ENCODE measurements at places on chromosomes 5 and 9.

DNA sequence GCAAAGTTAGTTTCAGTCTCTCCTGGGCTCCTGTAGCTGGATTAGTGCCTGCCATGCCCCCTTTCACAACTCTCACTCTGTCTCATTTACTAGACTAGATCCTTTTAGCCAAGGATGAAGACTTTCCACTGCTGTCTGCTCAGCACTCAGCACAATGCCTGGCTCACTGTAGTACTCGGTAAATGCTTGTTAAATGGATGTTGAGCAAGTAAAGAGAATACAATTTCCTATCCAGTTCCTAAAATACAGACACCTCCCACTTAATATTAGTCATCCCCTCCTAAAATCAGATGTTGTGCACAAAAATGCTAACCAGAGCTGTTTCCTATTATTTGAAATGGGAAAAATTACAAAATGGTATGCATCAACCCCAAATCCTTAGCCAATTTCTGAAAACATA lies 195.8 kb downstream of the SREK1 start:
- DNase-seq = no peak

- no peak for DNase-seq
Measured at GRCh38 chr9:23120630-23121029, 674.0 kb downstream of the DMRTA1 start.

DNA sequence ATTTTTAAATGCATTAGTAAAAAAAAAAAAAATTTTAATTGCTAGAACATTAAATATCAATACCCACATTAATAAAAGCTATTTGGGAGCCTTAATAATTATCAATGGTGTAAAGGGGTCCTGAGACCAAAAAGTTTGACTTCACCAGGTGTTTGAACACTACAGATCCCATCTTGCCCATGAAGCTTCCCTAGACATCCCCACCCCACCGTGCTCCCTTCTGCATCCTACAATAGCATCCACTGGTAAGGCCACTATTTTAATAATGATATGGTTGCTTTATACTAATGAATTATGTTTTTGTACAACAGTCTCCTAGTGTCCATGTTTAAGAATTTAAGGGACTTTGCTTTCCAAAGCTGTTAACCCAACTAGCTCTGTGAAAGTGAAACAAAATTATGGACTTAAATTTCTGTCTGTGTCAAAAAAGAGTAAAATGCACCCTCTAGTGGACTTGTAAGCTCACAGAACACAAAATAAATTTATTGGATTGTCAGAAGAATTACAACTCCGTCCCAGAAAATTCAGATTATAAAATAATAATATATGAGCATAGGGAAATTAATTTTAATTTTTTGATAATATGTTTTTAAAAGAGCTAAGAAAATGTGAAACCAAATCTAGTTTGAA lies 76.0 kb downstream of the ARL15 start:
- DNase-seq = peak; percentile 52

- DNase-seq = no peak
Measured at GRCh38 chr5:169547508-169547907, 36.1 kb upstream of the SPDL1 start.

GRCh38 chr5:94901191-94901979 lies 282.9 kb downstream of the SLF1 start:
- DNase-seq = peak; percentile 59

GRCh38 chr9:126636983-126637798 lies 23.5 kb downstream of the LMX1B start:
- DNase-seq = no peak

GRCh38 chr9:79377339-79377855 lies 194.4 kb upstream of the TLE4 start:
- DNase-seq = no peak

- DNase-seq = no peak
Measured at GRCh38 chr5:111746791-111747190, 10.2 kb downstream of the NREP start.

- no peak for DNase-seq
Measured at GRCh38 chr9:89474939-89475338, 23.0 kb downstream of the SEMA4D start.

DNA sequence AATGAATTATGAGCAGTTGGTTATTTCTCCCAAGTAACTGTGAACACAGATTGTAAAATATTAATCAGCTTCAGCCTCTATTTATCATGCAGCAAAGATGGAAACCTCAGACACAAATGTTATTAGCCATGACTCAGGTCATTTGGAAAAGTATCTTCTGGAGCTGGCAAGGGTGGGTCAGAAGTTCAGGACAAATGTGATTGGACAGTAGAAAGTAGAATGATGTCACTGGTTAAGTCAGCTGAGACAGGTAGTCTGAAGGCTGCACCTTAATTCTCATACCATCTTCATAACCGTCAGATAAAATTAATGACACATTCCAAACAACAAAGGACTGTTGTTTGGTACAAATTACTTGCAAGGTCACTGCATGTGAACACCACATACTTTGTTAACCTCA lies 140.2 kb downstream of the EMB start:
- DNase-seq = no peak

DNA sequence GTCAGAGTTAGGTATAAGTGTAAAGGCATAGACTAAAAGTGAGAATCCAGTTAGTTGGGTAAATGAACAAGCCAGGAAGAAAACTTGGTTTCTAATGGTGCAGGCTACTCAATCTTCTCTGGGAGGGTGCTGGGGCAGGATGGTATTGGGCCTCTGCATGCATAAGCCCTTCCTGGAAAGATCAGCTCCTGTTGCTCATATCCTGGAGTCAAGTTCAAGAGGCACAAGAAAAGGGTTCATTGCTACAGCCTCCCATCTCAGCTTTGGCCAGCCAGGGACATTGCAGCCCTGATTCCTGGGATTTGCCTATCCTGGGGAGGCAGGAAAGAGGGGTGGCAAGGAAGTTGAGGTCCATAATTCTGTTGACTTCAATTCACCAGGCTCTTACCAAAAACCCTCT lies 40.7 kb upstream of the ATP6V1G1 start:
- no peak for DNase-seq

GRCh38 chr9:96638606-96639364 lies 16.3 kb downstream of the PRXL2C start:
- no peak for DNase-seq

- no peak for DNase-seq
Measured at GRCh38 chr5:168177831-168178450, 113.5 kb upstream of the WWC1 start.

DNA sequence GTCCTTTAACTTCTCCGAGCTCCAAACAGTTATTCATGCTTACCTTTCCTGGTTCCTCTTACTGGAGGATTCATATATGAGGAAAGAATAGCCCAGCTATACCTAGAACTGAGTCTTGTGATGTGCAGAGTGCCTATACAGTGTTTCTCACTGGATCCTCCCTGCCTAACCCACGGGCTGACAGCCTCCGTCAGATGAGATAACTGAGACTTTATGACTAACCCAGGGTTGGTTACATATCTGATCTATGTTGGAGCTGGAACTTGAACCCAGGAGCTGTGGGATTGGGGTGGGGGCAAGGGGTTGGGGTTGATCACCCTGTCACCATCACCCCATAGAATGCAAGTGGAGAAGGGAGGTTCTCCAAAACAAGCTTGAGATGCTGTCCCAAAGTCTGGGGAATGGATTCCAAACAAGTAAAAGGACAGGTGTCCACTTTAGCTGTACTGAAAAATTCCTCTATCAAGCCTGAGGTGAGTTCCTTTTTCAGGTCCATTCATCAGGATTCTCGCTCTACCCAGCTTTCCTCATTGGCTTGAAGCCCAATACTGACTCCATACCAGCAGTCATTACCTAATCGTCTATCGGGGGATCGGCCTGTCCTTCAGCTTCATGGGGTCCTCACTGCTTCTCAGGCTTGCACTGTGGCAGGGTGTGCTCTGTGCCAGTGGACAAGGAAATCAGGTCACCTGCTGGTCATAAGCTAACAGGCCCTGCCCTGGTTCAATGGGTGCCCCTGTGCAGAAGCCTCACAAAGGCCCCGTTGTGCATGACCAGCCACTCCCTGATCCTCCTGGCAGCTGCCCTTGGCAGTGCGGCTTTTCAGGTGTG lies 100.6 kb downstream of the ARHGAP26 start:
- no peak for DNase-seq

GRCh38 chr5:151295138-151295537 lies 8.4 kb downstream of the SLC36A3 start:
- no peak for DNase-seq

DNA sequence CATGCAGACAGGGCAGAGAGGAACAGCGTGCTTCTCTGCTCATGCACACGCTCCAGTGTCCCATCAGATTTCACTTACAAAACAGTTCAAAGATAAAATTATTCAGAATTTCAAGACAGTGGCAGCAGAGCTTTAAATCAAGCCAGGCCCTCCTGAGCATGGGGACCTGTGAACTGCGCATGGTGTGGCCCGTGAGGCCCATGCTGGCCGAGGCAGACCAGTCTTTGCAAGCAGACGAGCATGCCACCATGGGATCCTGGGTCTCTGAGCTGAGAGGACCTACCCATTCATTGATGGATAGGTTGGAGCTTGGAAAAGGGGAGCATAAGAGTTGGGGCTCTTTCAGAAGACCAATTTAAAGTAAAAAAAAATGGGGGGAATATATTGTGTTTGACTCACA lies 35.0 kb upstream of the SAP30L start:
- DNase-seq = no peak

DNA sequence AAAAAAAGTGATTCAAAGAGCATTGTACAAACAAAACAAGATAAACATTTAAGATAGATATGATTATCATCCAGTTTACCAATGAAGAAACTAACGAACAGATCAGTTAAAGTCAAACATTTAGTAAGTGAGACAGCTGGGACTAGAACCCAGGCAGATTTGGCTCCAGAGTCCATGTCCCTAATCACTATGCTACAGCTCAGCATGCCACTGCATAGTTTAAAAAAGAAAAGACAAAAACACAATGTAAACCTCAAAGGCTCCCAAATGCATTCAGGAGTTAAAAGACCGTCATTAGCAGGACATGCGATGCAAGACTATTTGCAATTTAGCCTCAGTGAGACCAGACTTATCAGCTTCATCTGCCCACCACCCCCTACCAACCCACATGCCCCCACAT lies 36.8 kb downstream of the DENND1A start:
- DNase-seq = no peak

DNA sequence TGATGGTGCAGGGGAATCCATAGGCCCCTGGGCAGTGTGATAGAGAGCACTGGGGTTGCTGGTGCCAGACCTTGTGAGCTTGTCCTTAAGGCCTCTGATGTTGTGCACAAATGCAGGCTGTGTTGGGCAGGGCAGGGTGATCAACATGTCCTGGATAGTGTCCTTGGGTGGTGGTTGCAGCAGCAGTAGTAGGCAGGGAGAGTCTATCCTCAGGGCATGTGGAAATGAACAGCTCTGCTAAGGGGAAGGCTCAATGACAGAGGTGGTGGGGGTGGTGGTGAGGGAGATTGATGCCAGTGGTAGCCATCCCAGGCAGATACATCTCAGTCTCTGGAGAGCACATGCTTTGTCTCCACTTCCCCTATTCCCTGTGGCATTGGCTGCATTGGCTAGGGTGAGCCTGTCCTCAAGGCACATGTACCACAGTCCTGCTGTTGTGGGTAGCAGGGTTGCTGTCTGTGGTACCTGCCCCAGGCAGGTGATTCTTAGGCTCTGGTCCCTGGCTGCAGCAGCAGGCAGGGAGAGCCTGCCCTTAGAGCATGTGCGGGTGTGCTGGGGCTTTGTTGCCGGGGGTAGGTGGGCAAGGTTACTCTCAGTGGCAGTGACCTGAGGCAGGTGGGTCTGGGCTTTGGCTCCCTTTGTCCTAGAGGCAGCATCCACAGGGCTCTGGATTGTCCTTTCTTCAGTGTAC lies 111.1 kb downstream of the WDR70 start:
- DNase-seq = no peak

DNA sequence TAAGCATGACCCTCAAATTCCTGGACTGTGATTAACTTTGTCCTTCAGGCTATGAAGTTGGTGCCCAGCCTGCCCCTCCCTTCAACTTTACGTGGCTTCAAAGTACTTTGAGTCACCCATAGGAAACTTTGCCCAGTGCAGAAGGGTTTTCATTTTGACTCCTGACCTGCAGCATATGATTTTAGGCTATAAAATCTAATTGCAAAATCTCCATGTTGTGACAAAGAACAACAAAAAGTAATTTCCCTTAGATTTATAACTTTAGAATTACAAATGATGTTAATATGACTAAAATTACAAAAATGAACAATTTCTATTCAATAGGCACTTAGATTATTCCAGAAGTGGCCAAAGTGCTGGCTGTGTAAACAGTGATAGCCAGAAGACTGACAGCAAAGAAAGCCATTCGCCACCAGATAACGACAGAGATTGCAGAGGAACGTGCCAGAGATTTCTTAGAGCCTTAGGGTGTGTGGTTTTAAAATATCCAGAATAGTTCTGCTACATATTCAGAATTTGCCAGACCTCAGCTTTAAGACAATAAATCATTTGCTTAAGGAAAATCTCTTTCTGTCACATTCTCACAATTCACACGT lies 197.4 kb downstream of the SEMA5A start:
- DNase-seq = no peak

DNA sequence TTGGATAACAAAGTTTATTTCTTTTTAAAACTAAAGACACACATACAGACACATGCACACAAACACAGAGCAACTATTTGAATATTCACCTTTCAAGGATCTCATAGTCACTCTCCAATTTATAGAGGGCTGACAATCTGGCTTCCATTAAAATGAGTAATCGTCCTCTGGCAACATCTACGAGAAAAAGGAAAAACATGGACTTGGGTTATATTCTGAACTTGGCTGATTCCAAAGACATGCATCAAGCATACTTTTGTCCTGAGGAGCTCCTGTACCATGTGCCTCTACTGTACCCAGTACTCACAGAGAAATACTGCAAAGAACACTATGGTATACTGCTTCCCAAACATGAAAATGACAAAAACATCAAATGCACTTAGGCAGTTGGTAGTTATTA lies 15.4 kb downstream of the IARS1 start:
- peak; percentile 49 for DNase-seq

DNA sequence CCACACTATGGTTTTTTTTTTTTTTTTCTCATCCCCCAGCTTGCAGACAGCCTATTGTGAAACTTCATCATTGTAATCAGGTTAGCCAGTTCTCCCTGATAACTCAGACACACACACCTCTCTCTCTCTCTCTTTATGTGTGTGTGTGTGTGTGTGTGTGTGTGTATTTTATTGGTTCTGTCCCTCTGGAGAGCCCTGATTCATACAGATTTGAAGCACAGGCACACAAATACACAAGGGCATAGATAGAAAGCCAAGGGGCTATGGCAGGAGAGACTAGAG lies 20.6 kb upstream of the VCAN start:
- DNase-seq = no peak

DNA sequence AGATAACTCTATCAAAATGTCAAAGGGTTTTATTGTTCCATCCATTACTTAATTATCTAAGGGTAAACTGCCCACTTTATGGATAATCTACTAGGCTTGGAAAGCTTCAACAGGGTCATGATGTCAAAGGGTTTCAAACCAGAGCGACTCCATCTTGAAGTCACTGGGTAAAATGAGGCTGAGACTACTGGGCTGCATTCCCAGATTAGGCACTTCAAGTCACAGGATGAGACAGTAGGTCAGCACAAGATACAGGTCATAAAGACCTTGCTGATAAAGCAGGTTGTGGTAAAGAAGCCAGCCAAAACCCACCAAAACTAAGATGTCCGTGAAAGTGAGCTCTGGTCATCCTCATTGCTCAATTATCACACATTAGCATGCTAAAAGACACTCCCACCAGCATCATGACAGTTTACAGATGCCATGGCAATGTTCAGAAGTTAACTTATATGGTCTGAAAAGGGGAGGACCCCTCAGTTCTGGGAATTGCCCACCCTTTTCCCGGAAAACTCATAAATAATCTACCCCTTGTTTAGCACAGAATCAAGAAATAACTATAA lies 138.6 kb downstream of the GNAQ start:
- no peak for DNase-seq
